GOT3 (cell line): ENCODE measurements at places on chromosomes 7 and 10.

- peak; percentile 30 for DNase-seq
Observed at GRCh38 chr10:89207181-89207800, at the start of gene CH25H. Gene CH25H, minus strand, starts transcription at chr10:89207317. Its CDS starts 25 bp downstream, at chr10:89207292.

DNA sequence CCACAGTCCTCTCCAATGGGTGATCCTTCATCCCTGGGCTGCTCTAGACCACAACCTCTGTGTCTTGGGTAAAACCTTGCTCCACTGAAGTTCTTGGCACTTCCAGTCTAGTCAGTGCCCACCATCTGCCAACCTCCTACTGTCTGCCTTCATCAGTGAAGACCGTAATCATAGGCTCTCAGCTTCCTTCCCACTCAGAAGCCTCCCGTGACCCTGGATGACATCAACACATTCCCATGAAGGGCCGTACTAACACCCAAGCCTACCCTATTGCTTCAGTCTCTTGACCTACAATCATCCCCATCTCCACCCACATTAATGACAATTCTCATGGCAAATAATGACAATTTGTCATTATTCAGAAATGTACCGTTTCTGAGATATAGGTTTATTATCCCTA, 27.6 kb upstream of the GARS1 start:
- DNase-seq = no peak

- DNase-seq = no peak
Observed at GRCh38 chr10:22550732-22551131, 163.6 kb downstream of the PIP4K2A start.

DNA sequence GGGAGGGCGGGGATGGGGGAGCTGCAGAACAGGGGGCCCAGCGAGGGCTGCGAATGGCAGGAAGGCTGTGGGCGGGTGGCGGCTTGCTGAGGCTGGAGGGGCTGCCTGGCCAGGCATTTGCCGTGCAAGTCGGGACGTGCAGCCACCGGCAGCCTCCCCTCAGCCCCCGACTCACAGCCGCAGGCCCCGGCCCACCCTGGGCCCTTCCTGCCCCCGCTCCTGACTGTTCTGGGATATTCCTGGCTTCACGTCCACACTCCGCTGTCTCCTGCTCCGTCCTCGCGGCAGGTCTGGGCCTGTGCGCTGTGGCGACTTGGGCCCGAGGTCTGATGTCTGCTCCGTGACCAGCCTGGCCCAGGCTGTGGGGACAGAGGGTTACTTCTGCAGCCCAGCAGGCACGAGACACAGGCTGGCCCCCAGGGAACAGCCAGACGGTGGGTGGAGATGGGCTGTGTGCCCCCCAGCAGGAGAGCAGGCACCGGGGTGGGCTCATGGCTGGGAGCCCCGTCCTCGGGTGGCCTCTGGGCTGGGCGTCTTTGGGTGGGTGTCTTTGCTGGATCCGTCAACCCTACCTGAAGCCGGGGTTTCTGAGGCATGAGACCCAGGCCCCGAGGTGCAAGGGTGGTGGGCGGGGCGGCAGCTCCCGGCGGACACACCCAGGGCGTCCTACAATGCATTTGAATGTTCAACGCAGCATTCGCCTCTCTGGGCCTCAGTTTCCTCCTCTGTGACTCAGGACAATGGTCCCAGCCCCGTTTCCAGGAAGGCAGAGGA, 86.5 kb downstream of the FOXL3 start:
- DNase-seq = no peak

- DNase-seq = no peak
Observed at GRCh38 chr7:151141855-151142685, 25.4 kb downstream of the GBX1 start.

DNA sequence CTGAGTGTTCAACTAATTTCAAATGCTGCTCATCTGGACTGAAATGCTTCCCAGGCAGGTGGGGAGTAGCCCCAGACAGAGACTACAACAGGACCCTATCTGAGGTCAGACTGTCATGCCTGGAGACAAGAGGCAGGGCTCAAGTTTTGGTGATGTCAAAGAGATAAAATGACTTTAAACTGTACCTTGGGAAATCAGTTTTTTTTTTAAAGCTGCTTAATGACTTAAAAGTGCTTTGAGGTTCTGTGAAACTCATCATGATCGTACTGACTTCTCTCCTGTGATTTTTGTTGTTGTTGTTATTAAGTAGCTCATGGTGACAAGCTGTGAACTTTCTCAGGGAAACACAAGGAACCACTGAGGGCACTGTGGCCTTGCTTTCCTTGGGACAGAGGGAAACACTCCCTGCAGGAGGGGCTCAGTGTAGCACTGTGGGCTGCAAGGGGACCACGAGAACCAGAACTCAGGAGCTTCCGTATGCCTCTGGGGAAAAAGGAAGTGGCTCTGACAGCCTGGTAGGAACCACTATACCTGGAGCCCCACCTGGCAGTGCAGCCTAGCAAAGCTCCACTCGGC, 9.5 kb downstream of the HIPK2 start:
- DNase-seq = no peak

- DNase-seq = no peak
Observed at GRCh38 chr7:1455241-1455939, 3.9 kb downstream of the MICALL2 start.

- no peak for DNase-seq
Observed at GRCh38 chr7:86013662-86014061, 630.0 kb upstream of the GRM3 start.

- no peak for DNase-seq
Observed at GRCh38 chr7:80027611-80028173, 106.9 kb upstream of the GNAI1 start.

DNA sequence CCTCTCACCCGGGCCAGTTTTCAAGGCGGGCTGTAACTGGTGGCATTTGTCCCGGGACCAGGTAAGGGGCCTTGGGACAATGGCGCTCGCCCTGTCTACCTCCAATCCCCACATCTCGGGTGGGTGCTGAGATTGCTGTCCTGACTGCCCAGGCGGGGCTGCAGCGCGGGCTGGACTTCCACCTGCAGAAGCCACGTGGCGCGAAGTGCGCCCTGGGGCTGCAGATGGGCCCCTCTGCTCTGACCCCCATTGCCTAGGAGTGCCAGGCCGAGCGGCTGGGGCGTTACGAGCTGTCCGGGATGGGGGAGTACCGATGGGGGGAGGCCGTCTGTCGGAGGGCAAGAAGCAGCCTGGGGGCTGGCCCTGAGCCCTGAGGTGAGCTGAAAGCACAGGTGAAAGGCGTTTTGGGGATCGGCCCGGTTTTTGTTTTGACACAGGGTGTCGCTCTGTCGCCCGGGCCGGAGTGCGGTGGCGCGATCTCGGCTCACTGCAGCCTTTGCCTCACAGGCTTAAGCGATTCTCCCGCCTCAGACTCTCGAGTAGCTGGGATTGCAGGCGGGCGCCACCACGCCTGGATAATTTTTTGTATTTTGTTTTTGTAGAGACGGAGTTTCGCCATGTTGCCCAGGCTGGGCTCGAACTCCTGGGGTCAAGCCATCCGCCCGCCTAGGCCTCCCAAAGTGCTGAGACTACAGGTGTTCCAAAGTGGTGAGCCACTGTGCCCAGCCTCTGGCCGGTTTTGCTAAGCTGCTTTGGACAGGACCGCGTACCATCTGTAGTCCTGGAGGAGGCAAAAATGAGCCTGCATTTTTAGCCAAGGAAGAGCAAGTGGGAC, at the start of gene SFXN2:
TSS of gene SFXN2 (plus strand) at position 16 of the 835 bp plus-strand sequence. CDS start 12,001 bp downstream, outside the sequence.
- DNase-seq = no peak
